ENCODE measurements at places on chromosomes 3 and 15. TPM values are rescaled to one million over a fixed set of nuclear protein-coding genes. Genes with fewer than 3 reads are reported as not detected.

ITIH3 gene
- total RNA-seq, result 2.3 TPM

- H3K36me3 ChIP-seq, result peaks cover 56% of the 10 kb centered on the region
- H3K4me3 ChIP-seq, result no peak overlapping the region
- no peaks in the 10 kb centered on the region for H3K4me1 ChIP-seq
- no peak overlapping the region for H3K27ac ChIP-seq
- no peaks in the 10 kb centered on the region for H3K27me3 ChIP-seq
Observed at GRCh38 chr3:33063651-33064051, 33.3 kb downstream of the GLB1 start.

- no peaks in the 10 kb centered on the region for H3K4me1 ChIP-seq
- H3K27ac ChIP-seq, result no peak overlapping the region
- no peaks in the 10 kb centered on the region for H3K27me3 ChIP-seq
- no peaks in the 10 kb centered on the region for H3K36me3 ChIP-seq
- DNase-seq, result no peak
Observed at GRCh38 chr3:94472511-94472910, 409.6 kb downstream of the NSUN3 start.

DNA sequence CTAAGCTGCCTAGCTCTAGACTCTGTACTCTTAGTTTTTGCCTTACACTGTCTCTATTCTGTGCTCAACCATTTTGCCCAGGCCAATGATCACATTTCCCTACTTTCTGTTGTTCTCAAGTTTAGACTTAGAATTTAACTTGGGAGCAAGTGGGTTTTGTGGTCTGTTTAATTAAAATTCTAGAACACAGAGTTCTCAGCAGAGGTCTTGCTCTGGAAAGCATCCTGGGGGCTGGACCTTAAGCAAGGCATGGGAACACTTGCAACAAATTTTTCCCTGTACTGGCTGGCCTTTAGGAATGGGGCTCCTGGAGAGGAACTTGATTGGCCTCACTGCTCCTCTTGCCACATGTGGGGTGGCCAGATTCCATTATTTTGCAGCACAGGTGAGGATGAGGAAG lies 236.3 kb upstream of the LRTM1 start:
- H3K4me1 ChIP-seq, result no peaks in the 10 kb centered on the region
- H3K27ac ChIP-seq, result no peak overlapping the region
- no peak for DNase-seq
- H3K4me3 ChIP-seq, result no peak overlapping the region
- H3K27me3 ChIP-seq, result no peaks in the 10 kb centered on the region

Data from gastrocnemius medialis (tissue), 4 donors.